Muscle of back (tissue), 13 donors: ENCODE measurements at places on chromosomes 6 and 20. TPM values are rescaled to one million over a fixed set of nuclear protein-coding genes. Genes with fewer than 3 reads are reported as not detected.
A peak's percentile ranks its signal among the peaks of the same experiment; 100 is the strongest.

- DNase-seq, result peak; percentile 31
Measured at GRCh38 chr20:61699495-61700374, 365.9 kb downstream of the TAF4 start.

GMEB2 gene
- 5.3 TPM for polyA plus RNA-seq

BMP7 gene
- polyA plus RNA-seq, result 3.8 TPM

CALHM4 gene
- not detected for polyA plus RNA-seq

DNA sequence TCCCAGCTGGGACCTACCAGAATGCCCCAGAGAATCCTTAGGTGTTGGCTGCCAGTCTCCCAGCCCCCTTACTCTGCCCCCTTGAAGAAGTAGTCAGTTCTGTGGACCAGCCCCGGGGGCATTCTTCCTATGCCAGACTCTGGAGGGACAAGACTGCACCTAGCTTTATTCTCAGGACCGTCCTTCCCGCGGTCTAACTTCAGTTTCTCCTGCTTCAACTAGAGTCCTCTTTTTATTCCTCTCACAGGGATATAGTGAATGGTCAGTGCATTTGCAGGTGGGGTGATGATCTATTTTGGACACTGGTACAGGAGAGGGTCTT is 35.9 kb upstream of the MDFI start:
- no peak for DNase-seq

TBX18 gene
- polyA plus RNA-seq, result 21.7 TPM

- peak; percentile 15 for DNase-seq
Measured at GRCh38 chr6:72580281-72580940, 41.5 kb upstream of the KCNQ5 start.

DNA sequence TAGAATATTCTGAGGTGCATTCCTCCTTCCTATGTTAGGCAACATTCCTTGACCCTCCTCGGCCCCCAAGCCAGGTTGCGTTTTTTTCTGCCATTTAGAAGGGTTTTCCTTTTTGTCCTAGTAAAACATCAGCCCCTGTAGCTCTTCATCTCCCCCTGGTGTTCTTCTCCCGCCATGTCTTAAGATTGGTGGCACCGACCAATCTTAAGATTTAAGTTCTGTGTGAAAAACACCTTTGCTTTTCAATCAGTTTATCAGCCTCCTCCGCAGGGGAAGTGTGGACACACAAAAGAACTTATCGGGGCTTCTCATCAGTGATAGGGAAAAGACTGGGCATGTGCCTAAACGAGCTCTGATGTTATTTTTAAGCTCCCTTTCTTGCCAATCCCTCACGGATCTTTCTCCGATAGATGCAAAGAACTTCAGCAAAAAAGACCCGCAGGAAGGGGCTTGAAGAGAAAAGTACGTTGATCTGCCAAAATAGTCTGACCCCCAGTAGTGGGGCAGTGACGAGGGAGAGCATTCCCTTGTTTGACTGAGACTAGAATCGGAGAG is 719 bp upstream of the EDN1 start:
- DNase-seq, result peak; percentile 13

GRCh38 chr6:97778290-97779038 is 495.4 kb upstream of the MMS22L start:
- no peak for DNase-seq

ETV7 gene
- polyA plus RNA-seq, result 0.20 TPM

GRCh38 chr6:89026151-89026550 is 54.4 kb upstream of the PNRC1 start:
- DNase-seq, result no peak

PPP1R14C gene
- polyA plus RNA-seq, result 42.7 TPM

- no peak for DNase-seq
Measured at GRCh38 chr20:22863826-22864225, 171.3 kb upstream of the SSTR4 start.

- peak; percentile 17 for DNase-seq
Measured at GRCh38 chr6:16058201-16058928, 70.5 kb upstream of the MYLIP start.

DNA sequence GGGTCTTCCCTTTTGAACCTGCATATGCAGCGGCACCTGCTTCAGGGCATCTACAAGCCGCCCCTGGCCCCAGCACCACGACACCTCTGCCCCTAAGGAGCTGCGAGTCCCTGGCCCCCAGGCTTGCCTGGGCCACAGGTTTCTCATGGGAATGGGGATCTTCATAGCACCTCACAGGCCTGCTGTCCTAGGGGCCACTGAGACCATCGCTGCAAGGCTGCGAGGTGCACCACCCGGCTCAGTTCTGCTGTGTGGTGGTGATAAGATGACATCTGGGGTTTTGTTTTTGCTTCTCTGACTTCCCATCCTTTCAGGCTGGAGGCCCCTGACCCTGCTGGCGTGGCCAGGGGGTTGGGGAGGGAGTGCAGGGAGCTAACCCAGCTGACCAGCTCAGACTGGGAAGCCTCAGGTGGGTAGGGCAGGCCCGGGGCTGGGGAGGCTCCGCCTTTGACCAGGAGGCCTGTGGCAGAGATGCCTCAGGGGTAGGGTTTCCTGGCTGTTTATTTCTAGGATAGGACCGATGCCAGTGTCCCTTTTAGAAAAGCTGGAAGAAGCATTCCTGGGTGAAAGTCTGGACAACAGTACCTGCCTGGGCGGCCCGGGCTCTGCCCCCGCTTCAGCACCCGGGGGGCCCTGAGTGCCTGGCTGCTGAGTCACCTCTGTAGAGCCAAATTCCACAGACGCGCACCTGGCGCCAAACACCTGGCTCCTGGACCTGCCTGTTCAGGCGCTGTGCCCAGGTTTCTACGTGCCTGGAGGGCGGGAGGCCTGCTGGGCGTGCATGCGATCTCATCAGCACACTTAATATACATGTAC is 264.7 kb downstream of the DLL1 start:
- DNase-seq, result no peak

PAK5 gene
- 0.18 TPM for polyA plus RNA-seq

- DNase-seq, result no peak
Measured at GRCh38 chr6:147135211-147135681, 69.0 kb upstream of the STXBP5 start.

GRCh38 chr20:2606507-2607006 is 45.9 kb upstream of the NOP56 start:
- no peak for DNase-seq

PRR18 gene
- 0.38 TPM for polyA plus RNA-seq

DNA sequence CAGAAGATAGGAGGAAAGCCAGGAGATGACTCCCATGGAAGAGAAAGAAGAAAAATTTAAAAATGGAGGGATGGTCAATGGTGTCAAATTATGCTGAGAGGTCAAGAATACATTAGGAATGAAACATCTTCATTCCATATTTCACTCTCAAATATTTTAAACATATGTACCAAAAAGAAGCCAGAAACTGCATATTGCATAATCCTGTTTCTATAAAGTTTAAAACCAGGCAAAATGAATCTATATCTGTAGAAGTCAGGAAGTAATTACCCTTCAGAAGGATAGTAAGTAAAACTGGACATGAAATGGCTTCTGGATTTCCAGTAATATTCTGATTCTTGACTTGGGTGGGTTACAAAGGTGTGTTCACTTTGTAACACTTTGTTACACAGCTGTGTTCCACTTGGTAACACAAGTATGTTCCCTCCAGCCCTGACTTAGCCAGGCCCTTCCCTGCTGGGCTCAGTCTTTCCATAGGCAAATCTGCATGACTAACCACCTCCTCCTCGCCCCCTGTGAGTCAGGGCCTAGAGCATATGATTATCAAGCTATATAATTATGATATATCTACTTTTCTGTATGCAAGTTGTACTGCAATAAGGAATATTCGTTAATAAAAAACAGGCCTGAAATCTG is 20.2 kb upstream of the C6orf141 start:
- DNase-seq, result no peak

- DNase-seq, result peak; percentile 31
Measured at GRCh38 chr20:50302341-50303057, 111.9 kb downstream of the CEBPB start.

DNA sequence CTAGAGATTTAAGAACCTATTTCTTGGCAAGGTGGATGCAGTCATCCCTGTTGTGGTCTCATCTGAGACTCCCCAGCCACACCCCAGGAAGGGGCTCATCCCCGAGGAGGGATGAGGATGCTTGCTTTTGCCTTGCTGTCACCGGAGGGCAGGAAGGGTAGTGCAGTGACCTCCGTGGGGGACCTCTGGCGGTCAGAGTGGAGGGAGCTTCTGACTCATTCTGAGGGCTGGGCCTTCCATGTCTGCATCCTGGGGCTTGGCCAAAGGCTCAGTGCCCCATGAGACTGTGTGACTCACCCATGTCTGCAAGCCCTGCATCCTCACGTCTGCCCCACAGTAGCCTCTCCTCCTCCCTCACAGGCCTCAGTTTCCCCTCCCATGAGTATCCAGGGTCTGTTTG is 38.7 kb downstream of the UQCC2 start:
- DNase-seq, result peak; percentile 73

- DNase-seq, result no peak
Measured at GRCh38 chr20:58543274-58543673, 28.1 kb upstream of the APCDD1L start.

DNA sequence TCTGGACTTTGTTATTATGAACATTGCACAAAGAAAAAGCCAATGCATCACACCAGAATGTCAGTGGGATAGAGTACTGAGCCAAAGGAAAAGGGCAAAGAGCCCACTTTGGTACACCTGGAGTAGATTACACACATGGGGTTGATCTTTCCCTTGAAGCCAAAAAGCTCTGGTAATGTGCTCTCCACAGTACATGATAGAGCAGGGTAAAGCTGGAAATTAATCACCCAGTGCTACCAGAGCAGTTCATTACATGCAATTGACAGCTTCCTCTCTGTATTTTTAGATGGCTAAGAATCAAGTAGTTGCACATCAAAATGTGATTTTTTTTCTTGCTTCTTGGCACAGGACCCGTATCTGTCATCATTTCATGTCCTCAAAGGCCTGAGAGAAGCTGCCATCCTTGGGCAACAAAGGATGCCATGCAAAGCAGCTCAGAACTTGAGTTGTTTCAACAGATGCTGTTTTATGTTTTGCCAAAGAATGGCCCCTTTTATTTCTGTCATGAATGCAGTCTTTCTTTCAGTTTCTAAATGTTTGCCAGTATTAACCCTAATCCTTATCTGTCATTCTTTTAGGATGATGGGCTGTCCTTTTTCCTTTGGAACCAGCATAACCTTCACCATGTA is 88.1 kb downstream of the HDGFL1 start:
- DNase-seq, result peak; percentile 29

TPX2 gene
- 46.9 TPM for polyA plus RNA-seq

RPS21 gene
- polyA plus RNA-seq, result 1,004 TPM

GRCh38 chr6:121925534-121926255 is 473.8 kb upstream of the HSF2 start:
- DNase-seq, result peak; percentile 70

SCAF8 gene
- 35.7 TPM for polyA plus RNA-seq

DNA sequence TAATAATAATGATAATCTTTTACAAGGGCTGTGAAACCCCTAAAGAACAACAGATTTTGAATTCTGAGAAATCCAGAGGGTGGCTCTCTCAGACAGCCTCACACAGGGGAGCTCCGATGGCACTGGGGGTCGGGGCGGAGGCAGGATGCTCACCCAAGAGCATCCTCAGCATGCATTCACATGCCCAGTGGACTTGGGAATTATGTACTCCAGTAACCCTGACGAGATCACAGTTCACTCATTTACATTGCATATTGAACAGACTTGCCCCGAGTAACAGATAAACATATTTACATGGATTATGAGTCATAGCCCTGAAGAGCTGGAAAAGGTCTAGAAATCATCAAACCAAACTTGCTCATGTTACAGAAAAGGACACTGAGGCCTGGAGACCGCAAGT is 482.7 kb upstream of the JARID2 start:
- no peak for DNase-seq

DNA sequence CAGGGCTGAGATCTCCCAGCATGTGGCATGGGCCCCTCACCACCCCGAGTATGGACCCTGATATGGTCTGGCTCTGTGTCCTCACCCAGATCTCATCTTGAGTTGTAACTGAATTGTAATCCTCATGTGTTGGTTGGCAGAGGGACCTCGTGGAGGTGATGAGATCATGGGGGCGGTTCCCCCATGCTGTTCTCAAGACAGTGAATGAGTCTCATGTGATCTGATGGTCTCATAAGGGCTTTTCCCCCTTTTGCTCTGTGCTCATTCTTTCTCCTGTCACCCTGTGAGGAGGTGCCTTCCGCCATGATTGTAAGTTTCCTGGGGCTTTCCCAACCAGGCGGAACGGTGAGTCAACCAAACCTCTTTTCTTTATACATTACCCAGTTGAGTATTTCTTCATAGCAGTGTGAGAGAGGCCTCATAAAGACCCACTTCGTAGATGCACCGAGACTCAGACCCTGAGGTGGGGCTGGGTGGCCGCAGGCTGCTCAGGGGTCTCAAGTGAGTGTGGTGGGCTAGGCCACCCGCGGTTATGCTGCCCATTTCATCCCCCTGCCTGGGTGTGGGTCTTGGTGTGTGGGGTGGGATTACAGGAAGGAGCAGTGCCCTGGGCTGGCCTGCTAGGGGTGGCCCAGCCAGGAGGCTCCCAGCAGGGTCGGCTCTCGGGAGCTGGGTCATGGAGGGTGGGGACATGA is 26.2 kb upstream of the GATA5 start:
- DNase-seq, result no peak

GRCh38 chr6:159079367-159079766 is 34.6 kb upstream of the TAGAP start:
- no peak for DNase-seq

- DNase-seq, result peak; percentile 70
Measured at GRCh38 chr6:157621406-157621805, 201.6 kb upstream of the SNX9 start.

PBOV1 gene
- polyA plus RNA-seq, result not detected

DNA sequence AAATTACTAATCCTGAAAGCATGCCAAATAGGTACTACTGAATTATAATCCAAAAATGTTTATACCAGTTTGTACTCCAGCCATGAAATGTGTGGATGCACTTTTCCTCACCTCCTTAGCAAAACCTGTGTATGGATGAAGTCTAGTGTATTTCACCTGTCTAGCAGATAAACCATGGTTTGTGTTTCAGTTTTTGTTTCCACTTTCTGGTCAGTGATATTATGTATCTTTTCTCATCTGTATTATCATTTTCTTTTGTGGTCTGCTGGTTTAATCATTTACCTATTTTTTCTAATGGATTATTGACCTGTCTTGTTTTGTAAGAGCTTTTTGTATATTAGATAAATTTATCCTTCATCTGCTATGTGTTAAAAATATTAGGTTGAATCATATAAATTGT is 41.0 kb upstream of the TMEM217 start:
- no peak for DNase-seq
